ENCODE measurements at places on chromosomes 5 and 9.

- DNase-seq: no peak
Measured at GRCh38 chr5:82820188-82820587, 257.0 kb downstream of the TMEM167A start.

DNA sequence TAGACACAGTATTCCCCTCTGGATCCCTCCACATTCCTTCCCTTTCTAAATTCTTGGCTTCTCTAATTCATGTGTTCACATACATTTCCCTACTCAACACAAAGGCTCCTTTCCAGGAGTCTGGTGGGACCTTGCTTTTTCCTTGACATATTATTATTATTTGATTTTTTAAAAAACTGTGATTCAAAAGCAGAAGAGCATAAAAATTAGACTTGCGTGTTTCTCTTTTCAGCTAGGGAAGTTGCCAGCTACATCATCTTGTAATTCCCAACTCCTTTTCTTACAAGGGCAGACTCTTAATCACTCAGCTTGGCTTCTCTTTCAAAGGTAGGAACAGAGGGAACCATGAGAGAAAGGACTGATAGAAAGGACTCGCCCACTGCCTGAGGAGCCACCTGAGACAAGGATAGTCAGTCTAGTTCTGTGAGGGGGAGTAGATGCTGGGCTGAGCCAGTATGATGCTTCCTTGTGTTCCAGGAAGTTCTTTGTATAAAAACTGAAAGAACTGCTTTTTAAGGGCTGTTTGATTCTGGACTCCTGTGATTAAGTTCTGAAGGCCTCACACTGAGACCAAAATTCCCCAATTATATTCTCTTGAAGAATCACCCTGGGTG, 51.0 kb upstream of the DPYSL3 start:
- DNase-seq: no peak

GRCh38 chr5:14684757-14685156, 20.2 kb downstream of the OTULIN start:
- no peak for DNase-seq

DNA sequence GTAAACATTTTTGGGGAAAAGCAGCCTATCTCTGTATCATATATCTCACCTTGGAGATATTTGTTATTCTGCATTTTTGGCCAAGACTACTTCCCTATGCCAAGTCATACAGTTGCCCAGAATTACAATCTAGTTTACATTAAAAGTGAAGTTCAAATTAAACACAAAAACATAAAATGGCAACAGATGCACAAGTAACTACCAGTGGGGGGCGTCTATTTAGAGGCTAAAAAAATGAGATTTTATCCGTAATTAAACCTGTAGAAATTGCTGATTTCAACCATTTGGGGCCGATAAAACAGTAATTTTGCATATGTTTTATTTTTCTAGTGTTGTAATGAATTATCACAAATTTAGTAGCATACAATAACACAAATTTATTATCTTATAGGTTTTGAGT, 787.1 kb upstream of the CHD1 start:
- DNase-seq: no peak

- no peak for DNase-seq
Measured at GRCh38 chr9:135520916-135521607, at the start of gene LCN1. Gene LCN1, plus strand, starts transcription at chr9:135521440. Its CDS starts 58 bp downstream, at chr9:135521498.

DNA sequence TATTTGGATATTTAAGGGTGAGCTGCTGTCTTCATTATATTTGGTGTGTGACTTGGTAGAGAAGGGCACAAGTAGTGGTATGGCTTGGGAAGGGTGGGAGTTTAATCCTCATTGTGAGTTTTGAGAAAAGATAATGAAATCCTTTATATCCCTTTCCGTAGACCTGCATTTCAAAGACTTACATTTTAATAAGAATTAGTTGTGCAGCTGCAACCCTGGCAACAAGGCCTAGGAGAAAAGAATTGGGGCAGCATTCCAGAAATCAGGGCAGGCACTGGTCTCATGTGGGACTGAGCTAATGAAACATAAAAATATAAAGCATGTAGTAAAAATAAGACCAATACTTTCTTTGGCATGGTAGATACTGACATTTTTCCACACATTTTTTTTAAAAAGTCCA, 60.5 kb downstream of the CDC42SE2 start:
- DNase-seq: no peak

- no peak for DNase-seq
Measured at GRCh38 chr5:131068893-131069643, 96.0 kb downstream of the HINT1 start.
